CD8-positive, alpha-beta T cell (primary cell): ENCODE measurements at places on chromosomes 3 and 15.
A peak's percentile ranks its signal among the peaks of the same experiment; 100 is the strongest.

- DNase-seq: no peak
Observed at GRCh38 chr15:70361891-70362290, 264.2 kb upstream of the TLE3 start.

GRCh38 chr3:118943597-118943996 lies 91.0 kb downstream of the IGSF11 start:
- DNase-seq: no peak

- DNase-seq: no peak
Observed at GRCh38 chr3:14549256-14549919, 9.2 kb upstream of the GRIP2 start.

DNA sequence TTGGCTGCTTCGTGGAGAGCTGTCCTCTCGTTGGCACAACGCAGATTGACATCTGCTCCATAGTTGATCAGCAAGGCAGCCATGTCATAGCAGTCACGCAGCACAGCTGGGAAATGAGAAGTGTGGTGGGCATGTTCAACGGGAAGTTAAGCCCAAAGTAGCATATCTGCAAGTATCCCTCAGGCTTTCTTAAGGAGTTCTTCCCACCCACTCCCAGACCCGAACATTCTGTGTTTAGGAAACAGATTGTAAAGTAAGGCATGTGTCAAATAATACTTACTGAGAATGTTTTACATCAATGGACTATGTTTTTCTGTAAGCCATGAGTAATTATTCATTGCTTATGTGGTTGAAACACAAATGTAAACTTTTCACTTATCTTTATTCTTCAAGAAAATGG lies 9.2 kb downstream of the ASB14 start:
- DNase-seq: no peak

DNA sequence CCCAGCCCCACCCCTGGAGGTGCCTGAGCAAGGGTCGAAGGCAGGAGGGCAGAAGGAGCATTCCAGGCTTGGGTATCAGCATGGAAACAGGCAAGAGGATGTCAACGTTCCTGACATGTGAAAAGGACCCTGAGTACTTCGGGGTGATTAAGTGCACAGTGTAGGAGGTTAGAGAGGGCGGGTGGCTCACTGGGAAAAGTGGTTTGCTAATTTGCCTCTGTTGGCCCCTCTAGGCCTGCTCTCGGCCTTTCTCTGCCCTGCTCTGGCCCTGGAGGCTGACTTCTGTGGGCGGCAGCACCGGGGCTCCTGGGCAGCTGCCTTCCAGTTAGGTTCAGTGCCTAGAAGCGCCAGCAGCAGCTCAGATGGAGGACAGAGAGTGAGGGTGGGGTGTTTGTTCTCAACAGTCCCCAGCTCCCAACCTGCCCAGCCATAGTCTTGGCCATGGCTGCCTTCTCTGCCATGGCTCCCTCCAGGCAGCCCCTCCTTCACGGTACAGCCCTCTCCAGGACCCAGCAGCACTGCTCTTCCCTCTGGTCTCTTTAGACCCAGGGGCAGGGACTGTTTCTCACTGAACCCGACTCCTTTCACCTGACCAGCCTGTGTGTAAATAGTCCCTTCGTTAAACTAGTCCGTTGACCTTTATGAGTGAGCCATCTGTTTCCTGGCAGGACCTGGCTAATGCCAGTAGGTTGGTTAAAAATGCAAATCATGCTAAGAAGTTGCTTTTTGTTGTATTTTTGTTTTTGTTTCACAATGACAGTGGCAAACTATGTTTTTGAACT lies 107.1 kb upstream of the TPM1 start:
- no peak for DNase-seq

DNA sequence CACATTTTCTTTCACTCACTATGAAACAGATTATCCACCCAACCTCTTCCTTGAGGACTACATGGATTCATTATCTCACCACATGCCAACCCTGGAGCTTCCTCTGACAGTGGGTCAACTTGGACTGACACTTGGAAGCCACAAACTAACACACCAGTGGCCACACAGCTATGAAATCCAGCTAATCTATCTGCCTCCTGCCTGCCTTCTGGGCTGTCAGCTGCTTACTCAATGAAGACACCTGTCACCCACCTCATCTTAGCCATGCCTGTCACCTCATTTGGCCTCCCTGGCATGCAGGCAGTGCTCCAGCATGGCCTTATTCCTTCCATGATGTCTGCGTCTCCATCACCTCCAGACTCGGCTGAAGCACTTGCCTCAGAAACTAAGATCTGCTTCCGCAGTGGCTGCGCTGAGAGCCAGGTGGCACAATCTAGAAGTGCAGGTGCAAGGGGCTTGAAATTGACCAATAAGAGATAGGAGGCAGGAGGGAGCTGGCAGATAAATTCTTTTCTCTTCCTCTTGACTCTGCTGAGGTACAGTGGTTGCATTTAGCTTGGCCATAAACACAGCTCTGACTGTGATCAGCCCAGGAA lies 105.2 kb upstream of the RNF7 start:
- DNase-seq: no peak

DNA sequence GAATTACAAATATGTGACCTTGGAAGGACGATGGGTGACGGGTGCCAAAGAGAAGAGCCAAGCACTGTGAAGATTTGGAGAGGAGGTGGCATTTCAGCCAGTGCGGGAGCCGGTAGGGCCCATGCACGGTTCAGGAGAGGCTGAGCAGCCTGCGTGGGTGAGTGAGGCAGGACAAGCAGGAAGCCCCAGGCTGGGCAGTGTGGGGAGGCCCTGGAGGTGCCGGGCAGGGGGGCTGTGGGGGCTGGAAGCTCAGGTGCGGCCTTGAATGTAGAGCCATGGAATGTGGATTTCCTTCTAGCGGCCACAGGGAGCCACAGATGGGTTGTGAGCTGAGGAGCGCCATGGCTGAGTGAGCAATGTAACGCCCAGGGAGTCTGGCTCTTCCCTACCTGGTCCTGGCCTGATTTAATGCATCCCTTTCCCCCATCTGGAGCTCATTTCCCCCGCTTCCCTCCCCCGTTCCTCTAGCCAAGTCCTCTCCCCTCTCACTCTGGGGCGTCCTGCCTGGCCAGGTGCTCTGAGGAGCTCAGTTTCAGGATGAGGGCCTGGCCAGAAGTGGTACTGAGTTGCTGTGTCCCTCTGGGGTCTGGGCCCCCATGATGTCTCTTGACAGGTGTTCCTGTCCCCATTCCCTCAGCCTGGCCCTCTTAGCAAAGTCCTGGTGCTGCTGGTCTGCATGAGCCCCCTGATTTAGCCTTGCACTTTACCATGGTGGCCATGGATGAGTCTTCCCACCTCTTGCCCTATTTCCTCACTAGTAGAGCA lies 41.8 kb upstream of the IQSEC1 start:
- no peak for DNase-seq

- DNase-seq: no peak
Observed at GRCh38 chr3:43619588-43619987, 2.2 kb downstream of the ANO10 start.

GRCh38 chr3:141529256-141529655 lies 42.4 kb downstream of the RASA2 start:
- no peak for DNase-seq

DNA sequence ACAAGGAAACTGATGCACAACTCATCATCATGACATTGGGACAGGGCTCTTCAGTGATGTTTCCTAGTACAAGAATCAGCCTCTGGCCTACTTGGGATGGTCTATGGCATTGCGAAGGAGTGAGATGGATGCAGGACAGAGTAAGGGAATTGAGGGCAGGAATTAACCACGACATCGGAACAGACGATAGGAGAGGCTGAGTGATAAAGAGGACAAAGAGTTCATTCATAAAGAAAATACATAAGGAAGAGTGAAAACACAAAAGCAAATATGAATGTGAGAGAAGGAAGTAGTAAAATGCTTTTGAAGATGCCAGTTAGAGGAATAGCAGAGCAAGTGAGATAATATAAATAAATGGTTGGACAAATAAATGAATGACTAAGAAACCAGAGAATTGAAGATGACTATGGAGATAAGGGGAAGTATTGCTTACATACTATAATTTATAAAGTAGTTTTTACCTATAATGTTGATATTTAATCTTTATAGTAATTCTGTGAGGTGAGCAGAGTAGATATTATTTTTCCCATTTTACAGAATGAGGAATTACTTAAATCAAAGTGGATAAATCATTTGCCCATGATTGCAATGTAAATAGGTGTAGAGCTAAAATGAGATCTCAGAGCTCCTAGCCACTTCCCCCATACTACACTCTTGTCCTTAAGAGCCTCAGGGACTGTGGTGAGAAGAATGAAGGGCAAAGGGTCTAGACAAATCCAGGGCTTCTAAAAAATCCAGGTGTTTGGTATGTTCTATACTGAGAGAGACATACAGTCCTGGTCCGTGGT lies 203.3 kb downstream of the DTWD1 start:
- DNase-seq: no peak

DNA sequence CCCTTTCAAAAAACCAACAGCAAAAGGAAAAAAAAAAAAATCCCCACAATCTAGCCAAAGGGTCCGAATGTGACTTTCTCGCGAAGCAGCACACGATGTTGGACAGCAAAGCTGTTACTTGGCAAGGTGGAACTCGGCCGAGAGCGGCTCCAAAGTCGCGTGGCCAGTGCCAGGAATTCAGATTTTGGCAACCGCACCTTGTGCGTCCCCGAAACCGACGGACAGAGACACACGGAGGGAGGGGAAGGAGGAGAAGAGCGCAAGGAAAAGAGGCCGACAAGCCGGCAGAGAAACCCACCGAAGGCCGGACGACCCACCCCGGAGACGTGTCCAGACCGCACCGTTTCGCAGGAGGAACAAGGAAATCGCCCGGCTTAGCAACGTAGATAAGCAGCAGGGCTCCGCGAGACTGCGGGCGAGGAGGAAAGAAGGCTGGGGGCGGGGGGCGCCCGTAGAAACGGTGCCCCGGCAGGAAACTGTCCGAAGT lies 517.3 kb downstream of the MECOM start:
- DNase-seq: peak; percentile 15

DNA sequence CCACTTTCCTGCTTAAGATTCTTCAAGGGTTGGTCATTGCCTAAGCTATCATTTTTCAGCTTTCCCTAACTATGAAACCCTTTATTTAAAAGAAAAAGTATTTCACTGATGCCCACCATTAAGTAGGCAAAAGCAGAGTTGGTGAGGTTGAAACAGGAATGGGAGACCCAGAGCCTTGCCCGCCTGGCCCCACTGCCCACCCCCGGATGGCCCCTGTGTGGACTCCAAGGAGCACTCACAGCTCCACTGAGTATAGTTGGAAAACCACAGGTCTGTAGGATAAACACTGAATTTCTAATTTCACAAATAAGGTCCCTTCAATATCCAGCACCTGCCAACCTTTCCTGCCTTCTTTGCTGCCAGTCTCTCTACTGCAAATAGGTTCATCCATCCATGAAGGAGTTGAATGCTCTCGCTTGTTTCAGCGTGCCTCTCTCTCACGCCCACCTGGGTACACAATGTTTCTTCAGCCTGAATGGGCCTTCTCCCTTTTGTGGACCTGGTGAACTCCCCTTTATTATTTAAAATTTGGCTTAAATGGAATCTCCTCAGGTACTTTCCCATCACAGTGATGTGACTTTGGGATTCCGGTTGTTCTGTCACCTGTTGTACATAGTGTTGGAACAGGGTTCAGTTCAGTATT lies 8.7 kb upstream of the ACAP2 start:
- no peak for DNase-seq

DNA sequence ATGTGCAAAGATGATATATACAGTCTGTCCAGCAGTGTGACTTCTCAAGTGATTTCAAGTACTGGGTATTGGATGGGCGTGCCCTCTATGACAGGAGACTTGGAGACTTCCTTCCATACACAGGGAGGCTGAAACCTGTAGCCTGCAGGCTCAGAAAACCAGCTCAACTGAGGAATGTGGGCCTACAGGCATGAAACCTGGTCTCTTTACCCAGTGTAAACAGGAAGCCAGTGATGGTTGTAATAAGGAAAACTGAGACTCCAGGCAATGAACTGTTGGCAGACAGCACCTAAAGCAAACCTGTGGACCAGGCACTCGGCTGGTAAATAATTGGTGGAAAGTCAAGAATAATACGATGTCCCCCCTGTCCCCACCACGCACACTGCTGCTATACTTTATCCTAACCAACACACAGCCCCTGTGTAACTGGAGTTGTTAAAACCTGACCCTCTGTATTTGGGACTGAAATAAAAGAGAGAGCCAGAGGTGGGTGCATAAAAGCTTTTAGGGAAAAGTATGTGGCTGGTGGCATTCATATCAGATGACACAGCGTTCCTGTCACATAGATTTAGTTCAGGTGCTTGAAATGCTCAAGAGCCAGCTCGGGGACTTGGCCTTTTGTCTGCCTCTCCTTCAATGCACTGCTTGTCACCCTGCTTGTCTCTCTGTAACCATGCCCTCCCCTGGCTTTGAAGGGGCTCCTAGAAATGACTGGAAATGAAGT lies 144.7 kb downstream of the TPRG1 start:
- no peak for DNase-seq
